ENCODE measurements at places on chromosomes 11 and 22. TPM values are rescaled to one million over a fixed set of nuclear protein-coding genes. Genes with fewer than 3 reads are reported as not detected.

The KRTAP5-1 gene
- not detected for total RNA-seq

The KRTAP5-10 gene
- total RNA-seq, result not detected

The C11orf65 gene
- 1.8 TPM for total RNA-seq

The C11orf91 gene
- 0.33 TPM for total RNA-seq

The RPS6KA4 gene
- 45.8 TPM for total RNA-seq

The OPCML gene
- not detected for total RNA-seq

The NOX4 gene
- total RNA-seq, result 1.0 TPM

Data from smooth muscle cell of trachea (primary cell).